ENCODE measurements at places on chromosomes 5 and 9.

- DNase-seq, result no peak
These were observed 224.3 kb downstream of the GRIA1 start for GRCh38 chr5:153714798-153715197.

DNA sequence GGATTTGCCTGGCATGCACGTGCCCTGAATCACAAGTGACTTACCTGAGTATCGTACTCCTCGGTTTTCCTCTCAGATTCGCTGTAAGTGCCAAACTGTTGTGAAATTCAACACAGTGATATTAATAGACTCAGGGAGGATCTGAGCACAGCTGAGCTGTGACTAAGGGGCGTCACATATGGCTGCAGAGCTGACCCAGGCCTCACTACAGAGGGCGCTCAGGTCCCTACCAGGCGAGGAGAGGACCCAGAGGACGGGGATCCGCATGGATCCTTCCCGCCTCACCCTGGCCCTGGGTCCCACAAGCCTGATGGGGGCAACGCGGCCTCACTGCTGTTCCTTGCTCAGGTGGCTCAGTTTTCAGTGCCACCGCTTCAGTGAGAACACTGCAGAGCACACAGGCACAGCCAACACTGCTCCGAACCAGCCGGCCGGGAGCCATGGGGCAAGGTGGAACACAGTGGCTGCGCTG is 20.1 kb downstream of the CLPTM1L start:
- DNase-seq, result no peak

DNA sequence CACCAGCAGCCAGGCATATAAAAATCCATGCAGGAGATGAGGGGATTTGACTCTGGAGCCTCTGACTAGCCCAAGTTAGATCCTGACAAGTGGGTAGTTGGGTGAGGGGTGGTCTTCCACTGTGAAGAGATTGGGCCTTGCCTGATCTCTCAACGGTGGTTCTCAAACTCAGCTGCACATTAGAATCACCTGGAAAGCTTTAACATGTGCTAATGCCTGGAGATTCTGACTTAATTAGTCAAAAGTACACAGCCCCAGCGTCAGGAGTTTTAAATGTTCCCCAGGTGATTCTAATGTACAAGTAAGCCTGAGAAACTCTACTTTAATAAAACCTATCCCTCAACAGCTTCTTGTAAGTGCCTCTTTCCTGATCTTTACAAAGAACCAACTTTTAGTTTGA is 57.5 kb downstream of the GCNT4 start:
- no peak for DNase-seq

- DNase-seq, result no peak
These were observed 4.5 kb downstream of the CCDC180 start for GRCh38 chr9:97311798-97312500.

DNA sequence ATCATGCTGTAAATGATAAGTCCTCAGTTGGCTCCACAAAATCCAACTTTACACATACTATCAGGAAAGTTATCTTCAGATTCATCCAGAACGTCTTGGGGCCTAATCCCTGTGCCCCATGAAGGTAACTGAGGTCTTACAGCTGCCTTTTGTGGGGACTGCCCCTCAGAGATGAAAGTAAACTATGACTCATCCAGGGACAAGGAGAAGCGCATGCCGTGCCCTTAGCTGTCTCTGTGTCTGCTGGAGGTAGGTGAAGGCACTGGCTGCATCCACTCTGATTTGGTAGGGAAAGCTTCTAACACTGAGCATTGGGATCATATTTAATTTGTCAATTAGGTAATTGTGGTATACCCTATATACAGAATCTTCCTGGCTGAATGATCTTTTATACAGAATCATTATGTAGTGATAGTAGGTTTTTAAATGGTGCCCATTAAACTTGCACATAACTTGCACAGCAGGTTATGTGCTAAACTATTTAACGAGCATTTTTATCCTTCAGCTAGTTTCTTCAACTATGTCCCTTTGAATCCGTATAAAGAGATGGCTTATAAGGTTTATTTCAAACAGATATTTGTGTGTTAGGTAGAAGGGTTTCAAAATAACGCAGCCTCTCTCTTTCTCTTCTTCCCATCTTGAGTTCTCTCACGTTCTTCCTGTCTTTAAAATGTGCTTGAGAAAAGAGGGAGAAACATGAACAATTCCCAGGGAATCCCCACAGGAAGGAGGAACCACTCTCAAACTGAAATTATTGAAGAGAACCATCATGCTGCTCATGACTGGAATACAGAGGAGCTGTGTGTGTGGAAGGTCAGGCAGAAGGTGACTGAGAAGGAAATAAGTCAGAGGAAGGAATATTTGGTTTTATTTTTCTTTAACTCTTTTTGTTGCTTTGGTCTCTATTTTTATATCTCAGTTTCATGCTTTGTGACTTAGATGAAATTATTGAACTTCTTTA is 250.9 kb downstream of the CD180 start:
- DNase-seq, result no peak
